Activated T-helper 2 cell treated with anti-CD3 and anti-CD28 coated beads, Interferon-gamma antibody, Interleukin-2, Interleukin-4, amounts not matched to agents 10 μg/mL and 5 μg/mL and 100 μg/mL, durations not matched to agents 14 hours and 24 hours and 36 hours (primary cell): ENCODE measurements at places on chromosomes 5 and 9. TPM values are rescaled to one million over a fixed set of nuclear protein-coding genes. Genes with fewer than 3 reads are reported as not detected.

DNA sequence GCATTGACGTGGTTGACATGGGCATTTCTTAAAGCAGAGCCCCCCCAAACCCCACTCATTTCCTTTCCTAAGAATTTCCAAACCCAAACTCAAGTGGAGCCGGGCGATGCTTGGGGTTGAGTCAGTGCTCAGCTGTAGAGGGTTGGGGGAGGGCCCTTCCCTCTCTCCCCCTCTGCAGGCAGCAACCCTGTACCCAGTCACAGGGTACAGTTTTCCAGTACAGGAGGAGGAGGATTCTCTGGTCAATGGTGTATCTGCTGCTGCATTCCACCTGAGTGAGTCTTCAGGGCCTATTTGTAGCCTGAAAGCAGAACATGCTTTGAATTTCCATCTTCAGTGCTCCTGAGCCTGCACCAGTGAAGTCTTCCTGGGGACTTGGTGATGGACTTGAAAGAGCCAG, 55.8 kb downstream of the ENTREP1 start:
- H3K4me1 ChIP-seq, result no peaks in the 10 kb centered on the region
- H3K27ac ChIP-seq, result no peak overlapping the region
- no peak for DNase-seq
- H3K36me3 ChIP-seq, result no peaks in the 10 kb centered on the region
- peaks cover 3% of the 10 kb centered on the region for H3K27me3 ChIP-seq

DNA sequence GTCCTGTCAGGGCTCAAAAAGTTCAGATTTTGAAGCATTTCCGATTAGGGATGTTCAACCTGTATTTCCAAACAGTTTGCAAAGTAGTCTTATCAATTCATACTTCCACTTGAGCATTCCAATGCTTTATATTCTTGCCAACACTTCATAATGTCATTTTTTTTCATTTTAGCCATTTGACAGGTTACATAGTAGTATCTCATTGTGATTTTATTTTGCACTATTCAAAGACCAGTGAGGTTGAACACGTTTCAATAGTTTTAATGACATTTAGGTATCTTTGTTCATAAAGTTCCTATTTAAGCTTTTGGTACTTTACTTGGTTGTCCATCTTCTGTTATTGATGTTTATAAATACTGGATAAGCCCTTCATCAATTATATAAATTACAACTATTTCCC, 71.4 kb downstream of the CEP120 start:
- DNase-seq, result no peak
- H3K36me3 ChIP-seq, result peaks cover 19% of the 10 kb centered on the region
- no peaks in the 10 kb centered on the region for H3K27me3 ChIP-seq
- H3K4me3 ChIP-seq, result no peak overlapping the region

- H3K4me3 ChIP-seq, result no peak overlapping the region
- H3K27me3 ChIP-seq, result no peaks in the 10 kb centered on the region
- H3K27ac ChIP-seq, result no peak overlapping the region
- no peaks in the 10 kb centered on the region for H3K36me3 ChIP-seq
These were observed 872.9 kb downstream of the TAF11L14 start for GRCh38 chr5:18507114-18507513.

DNA sequence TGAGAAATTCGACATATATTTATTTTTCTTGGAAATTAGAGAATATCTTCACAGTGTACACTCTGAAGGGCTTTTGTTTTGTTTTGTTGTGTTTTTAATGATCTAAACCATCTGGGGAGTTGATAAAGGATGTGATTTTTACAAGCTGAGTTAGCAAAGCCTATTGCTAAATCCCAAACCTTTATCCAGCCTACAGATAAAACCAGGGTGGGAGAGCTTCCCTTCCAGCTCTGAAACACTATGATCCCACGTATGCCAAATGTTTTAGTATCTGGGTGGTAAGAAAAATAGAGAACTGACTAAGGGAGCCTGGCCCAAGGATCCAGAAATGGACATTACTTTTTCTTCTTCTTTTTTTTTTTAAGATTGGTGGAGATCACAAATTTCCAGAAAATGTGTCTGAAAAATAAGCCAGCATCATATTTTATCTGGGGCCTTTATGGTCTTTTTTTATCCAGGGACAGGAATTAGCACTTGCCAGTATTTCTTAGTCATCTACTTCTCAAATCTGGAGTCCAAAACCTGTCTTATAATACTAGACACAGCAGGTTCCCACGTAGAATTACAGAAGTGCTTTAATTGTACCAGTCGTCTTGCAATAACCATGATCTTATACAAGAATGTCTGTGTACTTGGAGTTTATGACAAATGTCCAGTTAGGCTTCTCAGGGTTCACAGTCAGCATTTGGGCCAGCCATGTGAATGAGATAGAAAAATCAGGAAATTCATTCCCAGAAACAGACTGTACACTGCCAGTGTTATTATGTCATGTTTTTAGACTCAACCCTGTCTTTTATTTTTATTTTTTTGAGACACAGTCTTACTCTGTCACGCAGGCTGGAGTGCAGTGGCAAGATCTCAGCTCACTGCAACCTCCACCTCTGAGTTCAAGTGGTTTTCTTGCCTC, 290.8 kb upstream of the MPDZ start:
- peaks cover 2% of the 10 kb centered on the region for H3K27me3 ChIP-seq
- H3K4me1 ChIP-seq, result no peaks in the 10 kb centered on the region
- H3K4me3 ChIP-seq, result no peak overlapping the region
- DNase-seq, result no peak

ZDHHC11B gene
- total RNA-seq, result 0.07 and 0.18 TPM in 2 replicates

PCDHB5 gene
- not detected in 2 replicates for total RNA-seq

PCDHB8 gene
- total RNA-seq, result not detected in 2 replicates
